Cerebellar nuclear complex (tissue), 1 donor: ENCODE measurements at places on chromosomes 4 and X.

DNA sequence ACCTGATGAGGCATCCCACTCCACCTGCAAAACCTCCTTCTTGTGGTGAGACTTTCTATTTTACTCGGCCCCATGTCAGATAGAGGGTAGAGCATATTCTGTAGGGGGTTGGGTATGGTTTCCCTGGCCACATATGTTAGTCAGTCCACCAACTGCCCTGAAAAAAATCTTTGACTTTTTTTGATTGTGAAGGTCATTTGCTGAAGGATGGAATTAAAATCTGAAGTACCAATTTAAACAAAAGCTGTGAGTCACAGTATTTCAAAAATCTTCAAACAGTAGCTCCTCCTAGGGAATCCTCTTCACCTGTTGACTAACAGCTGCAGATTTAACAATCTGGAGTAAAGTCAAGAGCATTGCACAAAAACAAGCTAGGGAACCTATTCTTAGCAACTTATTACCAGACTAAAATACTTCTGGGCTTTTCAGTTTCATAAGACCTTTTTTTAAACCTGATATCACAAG, 8.0 kb upstream of the CCDC110 start:
- no peak for DNase-seq

GRCh38 chr4:89284020-89284424, 23.6 kb downstream of the GPRIN3 start:
- peak; percentile 65 for DNase-seq

DNA sequence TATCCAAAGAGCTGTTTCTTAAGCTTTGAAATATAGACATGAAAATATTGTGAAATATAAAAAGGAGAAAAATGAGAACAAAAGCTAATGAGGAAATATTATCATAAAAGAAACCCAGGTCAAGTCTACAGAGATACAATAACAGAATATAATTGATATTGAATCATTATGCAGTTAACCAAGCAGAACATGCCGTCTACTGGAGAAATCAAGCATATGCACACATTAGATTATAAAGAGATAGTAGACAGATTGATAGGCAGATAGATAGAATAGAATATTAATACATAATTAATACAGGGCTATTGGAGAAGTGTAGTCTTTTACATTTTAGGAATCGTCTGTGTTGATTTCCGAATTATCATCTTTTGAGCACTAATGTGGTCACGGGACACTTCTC, 208.5 kb downstream of the EPHA5 start:
- no peak for DNase-seq

GRCh38 chr4:164485136-164485535, 268.8 kb upstream of the SMIM31 start:
- no peak for DNase-seq

GRCh38 chr4:88022289-88022688, 14.9 kb downstream of the PKD2 start:
- no peak for DNase-seq
